ENCODE measurements at places on chromosomes 5 and 9.

DNA sequence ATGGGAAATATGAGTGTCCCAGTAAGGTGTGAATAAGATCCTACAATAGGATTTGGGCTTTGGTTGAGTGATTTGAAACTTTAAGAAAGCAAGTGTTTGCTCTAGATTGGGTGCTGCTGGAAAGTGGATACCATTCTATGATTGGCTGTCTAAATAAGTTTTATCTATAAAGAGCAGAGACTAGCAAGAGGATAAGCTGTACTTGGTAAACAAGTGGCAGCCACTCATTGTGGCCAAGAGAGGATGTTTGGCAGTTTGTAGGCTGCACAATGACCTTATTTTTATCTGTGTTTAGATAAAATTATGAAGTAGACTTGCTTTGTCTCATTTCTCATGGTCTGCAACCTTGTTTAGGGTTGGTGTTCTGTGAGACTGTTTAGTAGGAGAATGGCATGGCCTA is 341.6 kb upstream of the PIK3R1 start:
- no peak for DNase-seq

- no peak for DNase-seq
Measured at GRCh38 chr9:68964102-68964541, 49.8 kb downstream of the PRKACG start.

GRCh38 chr9:109916316-109916715 is 136.3 kb downstream of the PALM2AKAP2 start:
- no peak for DNase-seq

- no peak for DNase-seq
Measured at GRCh38 chr5:68288707-68289134, 73.2 kb downstream of the PIK3R1 start.

GRCh38 chr9:114221706-114222465 is 66.5 kb downstream of the COL27A1 start:
- DNase-seq: no peak

DNA sequence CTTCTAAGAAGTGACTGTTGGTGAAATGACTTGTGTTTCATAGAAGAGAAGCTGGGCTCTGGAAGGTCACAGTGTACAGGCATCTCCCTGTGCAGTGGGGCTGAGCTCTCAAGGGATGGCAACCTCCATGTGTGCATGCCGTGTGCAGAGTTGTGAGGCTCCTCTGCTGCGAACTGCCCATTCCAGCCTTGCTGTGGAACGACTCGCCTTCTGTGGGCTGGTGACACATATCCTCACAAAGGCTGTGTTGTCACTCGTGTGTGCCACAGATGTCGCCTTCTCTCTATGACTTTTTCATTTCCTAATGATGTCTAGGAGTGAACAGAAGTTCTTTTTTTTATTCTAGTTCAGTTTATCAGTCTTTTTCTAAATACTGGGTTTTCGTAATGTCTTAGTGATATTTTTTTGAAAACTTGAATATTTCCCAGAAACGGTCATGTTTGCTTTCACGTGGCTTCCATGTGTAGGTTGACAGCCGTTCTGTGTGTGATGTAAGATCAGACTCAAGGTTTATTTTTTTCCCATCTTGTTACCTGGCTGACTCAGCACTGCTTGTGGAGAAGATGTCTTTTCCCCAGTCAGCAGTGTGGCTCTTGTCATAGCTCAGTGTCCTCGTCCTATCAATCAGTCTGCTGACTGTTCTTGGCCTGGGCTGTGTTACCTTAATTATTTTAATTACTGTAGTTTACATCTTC is 57.3 kb upstream of the CACNA1B start:
- no peak for DNase-seq

DNA sequence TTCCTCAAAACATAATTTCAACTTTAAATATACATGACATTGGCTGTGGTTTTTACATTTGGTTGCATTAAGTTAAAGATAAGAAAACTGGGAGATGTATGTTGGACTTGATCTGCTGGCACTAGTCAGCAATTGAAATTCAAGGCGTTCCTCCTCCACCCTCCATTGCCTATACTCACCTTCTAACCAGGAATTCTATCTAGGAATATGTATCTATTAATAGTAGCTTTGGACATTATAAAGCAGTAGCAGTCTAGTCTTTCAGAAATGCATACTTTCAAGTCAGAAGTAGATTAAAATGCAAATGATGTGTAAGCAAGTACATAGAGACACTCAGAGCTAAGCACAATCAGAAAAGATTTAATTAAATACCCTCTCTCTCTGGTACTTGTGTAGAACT is 24.9 kb downstream of the FER start:
- DNase-seq: no peak

- no peak for DNase-seq
Measured at GRCh38 chr5:141366016-141366896, 2.3 kb downstream of the PCDHGA5 start.

GRCh38 chr5:57703721-57704120 is 221.1 kb upstream of the ACTBL2 start:
- no peak for DNase-seq

DNA sequence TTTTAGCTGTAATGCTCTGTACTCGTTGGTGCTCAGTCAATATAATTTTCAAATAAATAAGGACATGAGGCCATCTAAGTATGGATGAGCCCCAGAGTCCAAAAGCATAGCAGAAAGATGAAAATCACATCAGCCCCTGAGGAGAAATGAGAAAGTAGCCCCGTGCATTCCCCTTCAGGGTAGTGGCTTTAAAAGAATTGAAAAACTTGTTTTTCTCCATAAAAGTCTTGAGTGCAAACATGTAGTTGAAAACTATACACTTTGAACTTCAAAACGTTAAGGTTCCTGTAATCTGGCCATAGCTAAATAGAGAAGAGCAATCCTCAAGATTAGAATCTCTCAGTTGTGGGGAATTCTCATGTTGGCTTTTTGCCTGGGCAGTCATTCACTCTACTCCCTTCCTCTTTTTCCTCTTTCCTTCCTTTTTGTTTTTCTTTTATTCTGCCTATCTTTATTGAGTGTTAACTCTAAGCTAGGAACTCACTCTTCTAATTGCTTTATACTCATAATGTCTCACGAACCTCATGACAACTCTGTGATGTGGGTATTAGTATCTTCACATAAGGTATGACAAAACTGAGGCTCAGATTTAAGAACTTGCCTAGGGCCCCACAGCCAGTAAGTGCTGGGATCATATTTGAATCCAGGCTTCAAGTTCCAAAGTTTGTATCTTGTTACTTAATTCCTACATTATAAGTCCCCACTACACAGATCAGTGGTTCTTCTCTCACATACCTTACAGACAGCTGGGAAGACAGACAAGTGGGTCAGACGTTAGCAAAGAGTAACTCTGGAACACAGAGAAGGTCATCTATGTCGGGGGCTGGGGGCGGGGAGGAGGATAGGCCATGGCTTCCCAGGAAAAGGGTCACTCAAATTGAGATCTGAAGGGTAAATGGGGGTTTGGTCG is 46.4 kb upstream of the ABCA1 start:
- DNase-seq: no peak

- no peak for DNase-seq
Measured at GRCh38 chr5:116272281-116272941, 187.6 kb downstream of the COMMD10 start.

DNA sequence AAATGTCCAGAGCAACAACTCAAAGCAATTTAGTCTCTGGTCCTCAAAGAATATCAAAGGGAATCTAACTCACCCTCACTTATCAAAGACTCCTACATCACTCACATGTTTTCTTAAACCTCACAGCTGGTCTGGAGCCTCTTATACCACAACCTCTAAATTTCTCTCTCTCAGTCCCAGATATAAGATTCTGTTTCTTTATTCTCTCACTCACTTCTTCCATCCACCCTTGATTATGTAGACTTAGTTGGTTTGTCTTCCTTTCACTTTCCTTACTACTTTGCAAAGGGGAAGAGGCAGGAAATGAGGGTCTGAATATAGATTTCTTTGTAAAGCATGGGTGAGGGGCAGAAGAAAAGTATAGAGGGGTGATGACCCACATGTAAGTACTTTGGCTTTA is 75.4 kb upstream of the STARD4 start:
- DNase-seq: no peak

- no peak for DNase-seq
Measured at GRCh38 chr5:16143361-16144049, 36.1 kb downstream of the MARCHF11 start.

DNA sequence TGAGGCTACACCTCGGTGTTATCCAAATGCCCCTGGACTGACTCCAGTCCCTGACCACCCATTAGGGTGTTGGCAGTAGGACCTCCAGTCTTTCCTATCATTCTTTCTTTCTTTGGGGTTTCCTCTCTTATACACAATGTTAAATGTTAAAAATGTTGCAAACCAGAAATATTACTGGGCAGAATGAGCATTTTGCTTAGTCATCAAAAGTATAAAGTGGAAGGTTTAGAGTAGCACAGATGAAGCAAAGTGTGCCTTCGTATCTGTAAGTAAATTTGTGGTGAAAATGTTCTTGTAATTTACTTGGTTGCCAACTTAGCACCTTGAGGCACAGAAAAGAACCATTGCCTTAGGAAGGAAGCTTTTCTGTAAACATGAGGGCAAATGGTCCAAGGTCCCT is 21.7 kb upstream of the UNC13B start:
- no peak for DNase-seq

- DNase-seq: no peak
Measured at GRCh38 chr9:129397335-129397734, 219.3 kb upstream of the IER5L start.

DNA sequence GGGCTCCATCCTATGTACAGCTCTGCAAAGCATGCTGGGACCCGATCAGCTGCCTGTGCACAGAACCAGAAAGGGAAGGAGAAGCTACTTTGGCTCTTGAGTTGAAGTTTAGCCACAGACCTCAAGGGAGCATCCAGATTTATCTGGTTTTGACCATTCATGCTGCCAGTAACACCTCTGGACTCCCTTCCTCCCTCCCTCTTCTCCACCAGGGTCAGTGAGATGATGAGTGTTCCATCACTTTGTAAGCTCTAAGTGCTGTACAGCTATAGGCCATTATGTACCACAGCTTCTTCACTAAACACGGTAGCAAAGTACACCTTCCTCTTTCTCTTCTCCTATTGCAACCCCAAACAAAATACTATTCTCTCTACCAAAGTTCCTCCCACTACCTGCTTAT is 77.9 kb downstream of the GLIS3 start:
- no peak for DNase-seq

Data from T-helper 22 cell (primary cell).